Stimulated activated CD4-positive, alpha-beta T cell treated with anti-CD3 and anti-CD28 coated beads, Interleukin-12 subunit alpha, Interleukin-12 subunit beta, amount 100 ng/mL, for 4 hours (primary cell): ENCODE measurements at places on chromosomes 3 and 15.

DNA sequence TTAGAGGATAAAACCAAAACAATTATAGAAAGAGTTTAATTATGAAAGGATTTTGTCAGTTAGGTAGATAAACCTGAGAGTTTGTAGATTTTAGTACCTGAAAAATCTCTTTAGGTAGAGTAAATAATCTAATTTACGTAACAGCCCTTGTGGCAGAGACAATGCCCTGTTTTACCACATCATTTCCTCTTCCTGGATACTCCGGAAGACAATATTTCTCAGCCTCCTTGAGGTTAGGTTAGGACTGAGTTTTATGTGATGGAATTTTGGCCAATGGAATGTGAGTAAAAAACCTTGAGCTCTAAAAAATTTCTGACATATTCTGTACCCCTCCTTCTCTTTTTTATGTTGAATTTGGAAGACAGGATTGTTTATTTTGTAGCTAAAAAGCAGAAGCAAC lies 50.7 kb upstream of the TPRG1 start:
- DNase-seq, result no peak

- DNase-seq, result no peak
Measured at GRCh38 chr3:60829058-60829457, 422.2 kb downstream of the FHIT start.

DNA sequence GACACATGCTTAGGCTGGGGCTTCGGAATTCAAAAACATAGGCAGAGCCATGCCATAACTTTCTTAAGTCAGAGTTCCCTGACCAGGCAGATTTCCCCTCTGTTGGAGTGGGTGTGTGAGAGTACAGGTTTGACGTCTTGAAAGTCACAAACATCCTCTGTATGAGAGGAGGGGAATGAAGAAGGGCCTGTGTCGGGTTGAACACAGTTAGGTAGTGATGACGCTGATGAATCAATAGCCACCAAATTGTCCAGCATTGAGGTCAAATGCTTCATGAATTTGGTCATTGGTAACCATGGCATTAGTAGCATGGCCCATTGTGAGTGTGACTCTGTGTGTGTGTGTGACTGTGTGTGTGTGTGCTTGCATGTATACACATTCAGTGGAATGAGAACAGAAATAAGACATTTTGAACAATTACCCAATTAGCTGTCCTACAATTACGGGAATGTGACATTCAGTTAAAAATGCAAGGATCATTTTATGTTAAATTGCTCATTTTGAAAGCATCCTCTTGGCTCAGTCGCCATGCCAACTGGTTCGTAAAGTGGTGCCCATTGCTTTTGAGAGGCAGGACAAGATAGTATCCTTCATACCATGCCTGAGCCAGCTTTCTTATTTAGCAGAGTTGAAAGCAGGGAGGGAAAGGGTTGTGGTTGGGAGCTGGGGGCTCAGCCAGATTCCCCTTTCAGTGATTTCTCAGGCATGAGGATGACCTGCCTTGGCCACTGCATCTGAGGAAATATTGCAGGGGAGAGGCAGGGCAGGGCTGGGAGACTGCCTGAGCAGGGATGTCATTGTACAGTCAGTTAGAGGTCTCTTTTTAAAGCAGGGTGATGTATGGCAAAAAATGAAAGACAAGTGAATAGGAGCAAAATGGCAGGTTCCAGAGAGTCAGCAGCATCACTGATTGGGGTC lies 35.4 kb downstream of the RBP2 start:
- DNase-seq, result no peak

DNA sequence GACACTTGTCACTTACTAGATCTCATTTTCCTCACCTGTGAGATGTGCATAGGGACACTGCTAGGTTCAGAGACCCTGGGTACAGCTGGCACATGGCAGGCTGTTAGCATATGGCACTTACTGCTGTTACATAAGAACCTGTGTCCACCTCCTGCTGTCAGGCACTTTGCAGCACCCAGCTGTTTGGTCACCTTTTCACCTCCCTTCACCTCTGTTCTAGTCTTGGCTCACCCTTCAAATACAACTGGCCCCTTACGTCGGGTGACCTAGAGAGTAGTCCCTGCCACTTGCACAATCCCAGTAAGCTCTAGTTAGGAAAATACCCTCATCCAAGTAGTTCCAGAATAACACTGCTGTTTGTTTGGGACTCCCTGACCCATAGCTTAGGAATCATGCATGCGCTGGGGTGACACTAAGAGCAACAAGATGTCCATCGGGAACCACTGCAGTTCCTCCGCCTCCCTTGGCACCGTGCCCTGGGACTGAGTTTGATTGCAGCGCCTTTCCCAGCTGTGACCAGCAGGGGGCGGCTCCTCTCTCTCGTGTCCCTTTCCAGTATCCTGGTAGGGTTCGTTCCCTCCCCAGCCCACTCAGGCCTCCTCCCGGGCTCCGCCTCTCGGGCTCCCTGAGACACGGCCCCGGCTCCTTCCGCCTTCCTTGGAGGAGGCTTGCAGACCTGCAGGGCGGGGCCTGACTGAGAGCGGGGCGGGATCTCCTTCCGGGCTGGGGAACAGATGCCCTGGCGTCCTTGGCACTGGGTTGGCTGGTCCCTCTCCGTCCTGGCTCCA lies 78.6 kb downstream of the ABHD5 start:
- DNase-seq, result peak; percentile 73

- DNase-seq, result no peak
Measured at GRCh38 chr3:114608293-114608692, 314.5 kb downstream of the TIGIT start.

DNA sequence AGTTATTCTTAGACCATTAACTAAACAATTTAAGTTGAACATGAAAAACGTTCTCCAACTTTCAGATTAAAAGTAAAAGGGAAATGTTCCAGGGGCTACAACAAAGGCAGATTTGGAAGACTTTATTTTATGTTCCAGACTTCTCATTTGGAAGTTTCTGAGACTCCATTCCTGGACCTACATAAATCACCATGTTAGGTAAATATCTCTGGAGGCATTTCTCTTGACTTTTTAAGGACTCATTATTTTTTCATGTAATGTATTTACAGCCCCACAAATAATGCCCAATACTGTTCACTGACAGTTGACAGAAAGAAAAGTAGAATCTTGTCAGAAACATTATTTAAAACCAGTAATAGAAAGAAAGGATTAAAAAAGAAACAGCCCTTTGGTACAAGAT lies 352.1 kb downstream of the SLC9A9 start:
- no peak for DNase-seq

GRCh38 chr3:63562323-63562722 lies 90.2 kb upstream of the SNTN start:
- no peak for DNase-seq

DNA sequence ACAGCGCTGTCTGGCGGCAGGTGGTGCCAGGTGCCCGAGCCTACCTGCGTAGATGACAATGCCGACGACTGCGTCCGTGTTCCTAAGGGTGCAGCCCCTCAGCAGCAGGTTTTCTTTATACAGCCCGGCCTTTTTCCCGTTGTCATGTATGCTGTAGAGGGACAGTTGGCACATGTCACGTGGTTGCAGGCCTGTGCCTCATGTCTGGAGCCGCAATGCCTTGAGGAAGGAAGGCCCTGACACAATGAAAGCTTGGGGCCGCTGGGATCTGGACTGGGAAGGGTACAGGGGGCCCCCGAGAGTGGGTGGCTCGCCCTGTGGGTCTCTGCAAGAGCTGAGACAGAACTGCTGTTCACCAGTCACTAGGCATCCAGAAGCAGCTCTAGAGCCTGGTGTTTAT lies 136.0 kb downstream of the ATP10A start:
- no peak for DNase-seq

DNA sequence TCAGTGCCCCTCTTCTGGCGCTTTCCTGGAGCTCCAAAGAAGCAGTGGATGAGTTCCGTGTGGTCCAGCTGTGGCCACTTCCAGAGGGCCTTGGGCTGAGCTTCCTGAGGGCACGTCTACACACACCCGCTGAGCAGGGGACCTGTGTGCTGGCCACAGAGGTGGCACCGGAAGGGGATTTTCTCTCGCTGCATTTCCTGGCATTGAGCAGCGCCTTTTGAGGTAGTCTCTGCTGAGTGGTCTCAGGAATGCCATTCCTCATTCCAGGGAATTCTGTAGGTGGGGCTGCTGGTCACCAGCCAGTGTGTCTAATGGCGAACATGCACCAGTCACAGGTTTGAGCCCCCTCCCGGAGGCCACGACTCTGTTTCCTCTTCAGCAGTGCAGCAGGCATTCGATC lies 48.1 kb downstream of the AMOTL2 start:
- DNase-seq, result no peak

GRCh38 chr3:15903164-15903563 lies 105.4 kb upstream of the ANKRD28 start:
- no peak for DNase-seq

GRCh38 chr3:169748670-169749069 lies 16.2 kb downstream of the TERC start:
- DNase-seq, result no peak

- no peak for DNase-seq
Measured at GRCh38 chr15:28985691-28986090, 99.9 kb downstream of the APBA2 start.

GRCh38 chr3:124770336-124771082 lies 40.3 kb downstream of the UMPS start:
- no peak for DNase-seq

DNA sequence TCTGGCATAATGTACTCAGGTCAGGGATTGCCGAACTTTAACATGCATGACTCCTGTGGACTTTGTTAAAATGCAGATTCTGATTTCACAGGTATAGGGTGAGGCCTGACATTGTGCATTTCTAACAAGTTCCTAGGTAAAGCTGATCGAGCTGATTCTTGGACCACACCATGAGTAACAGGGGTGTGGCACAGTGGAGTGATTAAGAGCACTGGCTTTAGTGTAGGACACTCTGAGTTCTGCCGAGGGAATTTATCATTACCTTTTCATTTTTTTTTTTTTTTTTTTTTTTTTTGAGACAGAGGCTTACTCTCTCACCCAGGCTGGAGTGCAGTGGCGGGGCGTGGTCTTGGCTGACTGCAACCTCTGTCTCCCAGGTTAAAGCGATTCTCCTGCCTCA lies 169.3 kb downstream of the ADAMTS9 start:
- no peak for DNase-seq

DNA sequence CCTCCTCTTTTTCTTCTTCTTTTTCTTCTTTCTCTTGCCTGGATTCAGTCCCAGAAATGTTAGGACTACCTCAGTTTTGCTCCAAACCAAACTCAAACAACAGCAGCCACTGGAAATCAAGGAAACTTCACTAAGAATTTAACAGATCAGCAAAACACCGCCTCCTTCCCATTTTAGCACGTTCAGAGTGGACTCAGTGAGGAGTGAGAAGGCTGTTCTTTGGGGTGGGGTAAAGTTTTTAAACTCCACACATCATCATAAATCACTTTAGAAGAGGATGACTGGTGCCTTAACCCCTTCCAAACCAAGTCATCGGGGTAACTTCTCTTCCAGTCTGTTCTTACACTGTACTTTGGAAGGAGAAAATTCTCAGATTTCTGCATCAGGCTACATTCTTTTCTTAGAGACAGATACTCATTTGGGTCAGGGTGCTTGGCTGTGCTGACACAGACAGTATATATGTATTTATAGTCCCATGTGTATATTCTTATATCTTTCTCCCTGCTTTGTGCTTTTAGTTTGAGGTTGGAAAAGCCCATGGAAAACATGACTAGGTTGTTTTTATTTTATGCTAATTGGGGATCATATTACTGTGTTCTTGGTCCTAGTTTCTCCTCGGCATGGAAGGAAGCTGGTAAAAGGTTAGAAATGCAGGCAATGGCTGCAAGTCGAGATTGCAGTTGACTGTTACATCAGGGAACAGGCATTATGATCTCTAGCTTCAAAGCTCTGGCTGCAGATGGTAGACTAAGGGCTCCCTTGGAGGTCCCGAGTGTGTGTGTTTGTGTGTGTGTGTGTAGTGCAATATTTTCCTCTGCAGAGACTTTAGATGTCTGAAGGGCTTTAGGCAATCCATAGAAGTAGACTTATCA lies at the start of gene CCDC80:
Gene CCDC80 (minus strand): TSS at position 214 of the 872 bp plus-strand sequence. CDS start 1,238 bp downstream, outside the sequence.
- no peak for DNase-seq

GRCh38 chr3:170506556-170506955 lies 79.3 kb downstream of the SLC7A14 start:
- no peak for DNase-seq

DNA sequence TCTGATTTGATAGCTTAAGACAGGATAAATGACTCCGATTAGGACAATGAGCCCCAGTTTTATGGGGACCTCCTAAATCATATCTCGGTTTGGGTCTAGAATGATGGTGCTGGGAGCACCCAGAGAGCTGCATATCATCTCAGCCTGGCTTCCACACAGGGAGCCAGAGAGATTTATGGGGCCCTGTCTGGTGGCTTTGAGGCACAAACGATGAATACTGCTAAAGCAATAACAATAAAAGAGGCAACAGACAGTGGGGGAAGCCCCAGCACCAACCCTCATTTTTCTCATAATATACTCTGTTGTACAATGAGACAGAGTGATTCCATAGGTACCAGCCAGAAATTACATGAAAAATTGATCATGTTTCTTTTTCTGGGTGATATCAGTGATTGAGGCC lies 889.0 kb upstream of the CFAP20DC start:
- DNase-seq, result no peak

GRCh38 chr3:115720983-115721382 lies 97.7 kb downstream of the GAP43 start:
- DNase-seq, result no peak

- no peak for DNase-seq
Measured at GRCh38 chr3:10189557-10190354, 25.0 kb downstream of the IRAK2 start.

GRCh38 chr15:88649286-88649733 lies 10.5 kb downstream of the ISG20 start:
- DNase-seq, result peak; percentile 68

GRCh38 chr15:56805466-56806147 lies 72.3 kb upstream of the ZNF280D start:
- no peak for DNase-seq

GRCh38 chr3:187074846-187075245 lies 64.5 kb downstream of the RPL39L start:
- DNase-seq, result no peak

DNA sequence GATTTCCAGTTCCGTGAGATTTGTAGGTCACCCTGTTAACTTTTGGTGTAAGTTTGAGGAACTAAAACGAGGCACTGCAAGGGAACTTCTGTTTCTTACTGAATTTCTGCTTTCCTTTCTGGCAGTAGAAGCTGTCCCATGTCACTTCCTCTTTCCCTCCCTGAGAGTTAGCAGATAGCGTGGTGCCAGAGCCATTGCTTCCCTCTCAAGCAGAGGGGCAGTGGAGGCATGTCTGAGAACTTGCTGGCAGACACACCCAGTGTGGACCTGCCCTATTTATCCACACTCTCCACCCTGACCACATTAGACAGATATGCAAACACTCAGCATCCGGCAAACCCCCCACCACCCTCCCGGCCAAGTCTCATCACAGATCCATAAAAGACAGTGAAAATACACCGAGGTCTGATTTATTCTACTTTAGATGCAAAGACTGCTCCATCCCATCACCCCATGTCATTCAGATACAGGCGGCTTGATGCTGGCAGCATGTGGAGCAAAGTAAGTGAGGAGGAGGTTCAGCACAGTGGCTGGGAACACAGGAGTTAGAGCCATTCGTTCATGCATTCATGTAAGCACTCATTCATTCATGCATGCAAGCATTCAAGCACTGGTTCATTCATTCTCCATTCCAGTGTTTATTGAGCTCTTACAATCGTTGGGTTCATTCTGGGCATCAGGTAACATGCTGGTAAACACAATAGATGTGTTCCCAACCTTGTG lies 324.7 kb downstream of the SHQ1 start:
- no peak for DNase-seq
